ENCODE measurements at places on chromosomes 2 and 18.

- no peak for DNase-seq
Observed at GRCh38 chr18:63488160-63488559, 11.4 kb downstream of the SERPINB5 start.

DNA sequence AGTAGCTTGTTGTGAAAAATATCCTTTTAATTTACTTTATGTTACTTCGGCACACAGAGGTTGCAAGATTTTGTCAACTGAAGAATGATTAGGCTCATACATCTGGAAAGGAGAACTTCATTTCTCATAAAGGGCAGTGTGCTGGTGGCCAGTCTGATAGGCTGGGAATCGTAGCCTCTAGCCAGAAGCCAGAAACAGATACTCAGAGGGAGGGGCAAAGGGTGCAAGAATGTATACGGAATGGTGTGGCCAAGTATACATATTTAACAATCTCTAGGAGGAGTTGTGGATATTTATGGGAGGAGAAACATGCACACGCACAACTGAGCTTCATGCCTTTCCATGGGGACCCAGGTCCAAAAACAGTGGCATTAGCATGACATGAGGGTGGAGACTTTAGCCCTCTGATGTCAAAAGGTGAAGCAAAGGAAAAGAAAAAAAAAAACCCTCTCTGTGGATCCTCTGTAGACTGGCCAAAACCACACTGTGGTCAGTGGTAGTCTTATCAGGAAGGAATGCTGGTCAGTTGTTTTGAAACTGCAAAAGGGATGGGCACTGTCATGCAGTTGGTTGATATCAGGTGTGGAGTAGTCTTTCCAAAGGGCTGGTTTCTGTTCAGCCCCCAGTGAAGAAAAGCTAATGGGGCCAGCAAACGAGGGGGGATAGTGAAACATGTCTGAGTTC, 34.9 kb upstream of the APCDD1 start:
- DNase-seq = no peak

DNA sequence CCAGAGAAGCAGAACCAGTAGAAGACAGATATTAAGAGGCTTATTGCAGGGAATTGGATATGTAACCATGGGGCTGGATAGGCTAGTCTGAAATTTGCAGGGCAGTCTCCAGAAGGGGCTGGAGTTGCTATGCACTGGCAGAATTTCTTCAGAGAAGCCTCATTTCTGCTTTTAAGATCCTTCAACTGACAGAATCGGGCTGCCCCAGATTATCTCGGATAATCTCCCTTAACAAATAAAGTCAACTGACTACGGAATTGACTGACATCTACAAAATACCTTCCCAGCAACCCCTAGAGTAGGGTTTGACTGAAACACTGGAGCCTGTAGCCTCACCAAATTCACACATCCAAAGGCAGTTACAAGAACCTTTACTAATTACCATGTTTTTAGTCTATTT, 136.4 kb downstream of the SOCS6 start:
- no peak for DNase-seq

DNA sequence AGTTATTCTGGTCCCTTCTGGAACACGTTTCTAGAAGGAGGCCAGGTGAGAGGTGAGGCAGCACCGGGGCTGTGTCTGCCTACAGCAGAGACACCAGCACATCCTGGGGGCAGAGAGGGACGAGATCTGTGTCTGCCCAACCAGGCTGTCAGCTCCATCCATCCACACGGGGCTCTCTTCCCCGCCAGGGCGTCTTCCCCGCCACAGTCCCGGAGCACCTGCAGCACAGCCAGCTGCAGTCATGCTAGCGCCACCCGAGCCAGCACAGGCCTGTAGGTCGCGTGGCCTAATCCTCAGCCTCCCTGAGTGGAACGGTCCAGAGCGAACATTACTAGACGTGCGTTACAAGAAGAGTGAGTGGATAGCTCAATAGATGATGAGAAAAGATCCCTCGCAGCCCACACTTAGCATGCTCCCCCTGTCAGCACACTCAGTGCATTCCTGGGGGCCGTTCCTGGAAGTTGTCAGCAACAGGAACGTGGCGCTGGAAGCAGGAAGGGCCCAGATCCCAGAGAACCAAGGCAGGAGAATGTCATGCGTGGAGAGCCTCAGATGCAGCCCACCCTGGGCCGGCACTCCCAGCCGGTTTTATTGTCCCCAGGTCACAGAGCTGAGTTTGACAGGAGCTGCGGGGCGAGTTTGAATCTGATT, 179.0 kb downstream of the TWIST2 start:
- DNase-seq = no peak

GRCh38 chr2:212264187-212264586, 274.4 kb downstream of the ERBB4 start:
- DNase-seq = no peak

GRCh38 chr18:79402977-79403722, 7.4 kb downstream of the NFATC1 start:
- no peak for DNase-seq

- DNase-seq = no peak
Observed at GRCh38 chr2:175282886-175283285, 101.4 kb upstream of the ATP5MC3 start.

- peak; percentile 47 for DNase-seq
Observed at GRCh38 chr18:61322265-61322873, 10.9 kb upstream of the CDH20 start.

- no peak for DNase-seq
Observed at GRCh38 chr2:34567128-34567527, 968.0 kb upstream of the FAM98A start.

DNA sequence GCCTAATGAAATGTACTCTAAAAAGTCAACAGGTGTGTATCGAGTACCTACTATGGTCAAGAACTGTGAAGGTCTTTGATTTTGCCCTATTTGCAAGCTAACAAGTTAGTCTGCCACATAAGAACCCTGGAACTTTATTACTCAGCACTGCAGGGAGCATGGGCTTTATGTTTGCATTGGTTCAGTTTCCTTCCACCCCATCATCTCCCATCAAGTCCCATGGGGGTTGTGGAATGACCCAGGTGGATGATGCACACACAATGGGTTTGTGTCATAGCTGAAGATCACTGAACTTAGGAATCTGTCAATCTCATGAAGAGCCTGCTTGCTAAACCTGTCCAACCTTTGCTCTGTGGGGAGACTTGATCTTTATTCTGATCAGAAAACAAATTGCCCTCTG, 265.5 kb downstream of the RPRM start:
- no peak for DNase-seq

- DNase-seq = no peak
Observed at GRCh38 chr2:181837563-181837962, 54.0 kb upstream of the ITPRID2 start.

- peak; percentile 14 for DNase-seq
Observed at GRCh38 chr2:71299507-71299906, 32.1 kb upstream of the ZNF638 start.

GRCh38 chr2:85162746-85163301, 29.6 kb downstream of the TCF7L1 start:
- DNase-seq = no peak

DNA sequence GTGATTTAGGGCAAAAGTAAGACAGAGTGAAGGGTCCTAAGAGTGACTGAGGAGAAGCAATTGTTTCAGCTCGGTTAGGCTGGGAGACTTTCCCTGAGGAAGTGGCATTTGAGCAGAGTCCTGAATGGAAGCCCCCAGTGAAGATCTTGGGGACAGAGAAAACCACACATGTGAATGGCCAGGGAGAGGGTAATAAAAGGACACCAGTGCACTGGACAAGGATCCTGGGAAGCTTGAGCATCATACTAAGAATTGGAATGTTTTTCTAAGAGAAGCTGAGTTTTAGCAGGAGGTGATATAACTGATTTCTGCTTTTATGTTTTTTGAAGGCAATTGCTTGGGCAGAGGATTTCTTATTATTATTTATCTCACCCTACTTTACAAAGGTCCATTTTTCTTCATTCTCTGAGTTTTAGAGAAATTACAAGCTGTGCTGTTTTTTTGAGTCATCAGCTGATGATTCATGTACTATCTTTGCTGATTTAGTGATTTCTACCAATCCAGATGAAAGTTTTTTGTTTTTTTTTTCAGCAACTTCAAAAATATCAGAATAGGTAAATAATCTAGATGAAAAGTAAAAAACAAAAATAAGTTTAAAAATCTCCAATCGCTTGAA, 43.5 kb downstream of the MFSD6 start:
- no peak for DNase-seq

GRCh38 chr2:237629739-237630138, 2.4 kb downstream of the LRRFIP1 start:
- no peak for DNase-seq
